G401 (cell line): ENCODE measurements at places on chromosomes 3 and 15.

- DNase-seq = peak; percentile 38
Observed at GRCh38 chr15:76310475-76311099, 682 bp downstream of the ETFA start.

DNA sequence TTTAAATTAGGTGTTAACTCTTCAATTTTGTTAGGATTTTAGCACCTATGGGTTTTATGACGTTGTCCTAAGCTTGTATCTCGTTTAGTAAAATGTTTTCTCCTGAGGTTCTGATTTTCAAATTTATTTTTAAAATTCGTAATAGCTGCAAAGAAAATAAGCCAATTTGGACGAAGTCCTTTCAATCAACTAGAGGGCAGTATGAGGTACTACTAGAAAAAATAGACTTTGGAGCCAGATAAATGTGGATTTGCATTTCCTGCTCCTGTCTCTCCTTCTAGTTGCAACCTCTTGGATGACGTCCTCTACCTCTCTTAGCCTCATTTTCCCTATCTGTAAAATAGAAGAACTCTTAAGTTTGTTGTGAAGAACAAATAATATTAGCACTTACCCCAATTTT, 81.1 kb downstream of the SLTM start:
- no peak for DNase-seq

DNA sequence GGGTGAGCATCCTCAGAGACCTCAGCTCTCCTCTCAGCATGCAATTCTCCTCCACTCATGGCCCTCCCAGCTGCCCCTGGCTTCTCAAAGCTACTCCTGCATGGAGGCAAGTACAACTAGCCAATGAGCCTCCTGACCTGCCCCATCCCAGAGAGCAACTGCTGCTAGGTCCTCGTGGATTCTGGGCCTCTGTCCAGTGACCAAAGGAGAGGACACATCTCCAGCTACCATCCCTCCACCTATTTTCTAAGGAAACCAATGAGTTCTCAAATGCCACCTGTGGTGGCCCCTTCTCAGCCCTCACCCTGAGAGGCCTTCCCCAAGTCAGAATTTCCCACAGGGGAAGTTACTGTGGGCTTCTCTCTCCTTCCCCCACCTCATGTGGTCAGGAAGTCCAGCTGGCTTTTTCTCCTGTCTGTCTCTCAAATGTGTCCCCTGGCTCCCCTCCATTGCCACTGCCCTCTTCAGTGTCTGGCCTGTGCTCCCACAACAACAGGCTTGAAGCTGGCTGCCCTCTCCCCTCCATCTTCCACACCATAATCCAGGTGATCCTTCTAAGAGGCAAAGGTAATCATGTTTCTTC, 43.0 kb downstream of the LIPC start:
- no peak for DNase-seq

DNA sequence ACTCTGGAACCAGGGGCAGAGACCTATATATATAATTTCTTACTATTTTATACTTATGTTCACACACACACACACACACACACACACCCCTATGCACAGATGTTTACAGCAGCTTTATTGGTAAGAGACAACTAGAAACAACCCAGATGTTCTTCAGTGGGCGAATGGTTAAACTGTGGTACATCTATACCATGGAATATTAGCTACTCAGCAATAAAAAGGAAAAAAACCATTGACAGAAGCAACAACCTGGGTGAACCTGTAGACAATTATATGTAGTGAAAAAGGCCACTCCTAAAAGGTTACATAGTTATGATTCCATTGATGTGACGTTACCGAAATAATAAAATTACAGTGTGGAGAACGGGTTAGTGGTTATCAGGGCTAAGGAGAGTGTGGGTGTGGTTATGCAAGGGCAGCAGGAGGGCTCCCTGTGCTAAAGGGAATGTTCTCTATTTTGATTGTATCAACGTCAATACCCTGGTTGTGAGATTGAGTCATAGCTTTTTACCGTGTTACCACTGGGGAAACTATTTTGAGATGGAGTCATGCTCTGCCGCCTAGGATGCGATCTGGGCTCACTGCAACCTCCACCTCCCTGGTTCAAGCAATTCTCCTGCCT, 85.5 kb downstream of the FLNB start:
- no peak for DNase-seq
